ENCODE measurements at places on chromosomes 4 and X.
A peak's percentile ranks its signal among the peaks of the same experiment; 100 is the strongest.

- DNase-seq = no peak
Measured at GRCh38 chr4:76053730-76054129, 17.9 kb upstream of the CXCL11 start.

DNA sequence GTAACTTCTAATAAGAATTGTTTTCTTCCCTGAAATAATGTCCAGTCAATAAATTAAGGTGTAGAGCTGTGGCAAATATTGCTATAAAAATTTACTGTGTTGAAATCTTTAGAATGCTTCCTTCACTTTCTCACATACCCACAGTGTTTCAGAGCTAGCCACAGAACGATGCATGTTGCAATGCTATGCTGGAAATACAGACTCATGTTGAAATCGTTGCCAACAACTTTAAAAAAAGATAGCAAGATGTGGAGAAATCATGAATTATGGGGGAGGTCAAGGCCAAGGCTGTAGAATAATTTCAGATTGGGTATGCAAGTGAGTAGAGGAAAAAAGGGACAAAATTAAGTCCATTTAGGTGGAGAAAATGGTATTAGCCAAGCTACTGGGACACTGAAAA, 204.8 kb downstream of the VEGFC start:
- DNase-seq = no peak

DNA sequence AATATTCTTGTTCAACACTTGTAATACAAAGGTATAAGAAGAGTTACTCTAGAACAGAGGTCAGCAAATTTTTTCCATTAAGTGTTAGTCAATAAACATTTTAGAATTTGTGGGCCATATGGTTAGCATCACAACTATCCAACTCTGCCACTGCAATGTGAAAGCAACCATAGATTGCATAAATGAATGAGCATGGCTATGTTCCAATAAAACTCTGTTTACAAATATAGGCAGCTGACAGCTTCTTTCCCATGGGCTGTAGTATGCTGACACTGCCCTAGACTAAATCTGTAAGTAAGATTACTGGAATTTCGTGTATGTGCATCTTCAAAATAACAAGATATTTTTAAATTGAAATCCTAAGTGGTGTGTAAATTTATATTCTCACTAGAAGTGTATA, 73.7 kb downstream of the GABRA2 start:
- no peak for DNase-seq

GRCh38 chr4:11471618-11472017, 42.9 kb upstream of the HS3ST1 start:
- peak; percentile 7 for DNase-seq

DNA sequence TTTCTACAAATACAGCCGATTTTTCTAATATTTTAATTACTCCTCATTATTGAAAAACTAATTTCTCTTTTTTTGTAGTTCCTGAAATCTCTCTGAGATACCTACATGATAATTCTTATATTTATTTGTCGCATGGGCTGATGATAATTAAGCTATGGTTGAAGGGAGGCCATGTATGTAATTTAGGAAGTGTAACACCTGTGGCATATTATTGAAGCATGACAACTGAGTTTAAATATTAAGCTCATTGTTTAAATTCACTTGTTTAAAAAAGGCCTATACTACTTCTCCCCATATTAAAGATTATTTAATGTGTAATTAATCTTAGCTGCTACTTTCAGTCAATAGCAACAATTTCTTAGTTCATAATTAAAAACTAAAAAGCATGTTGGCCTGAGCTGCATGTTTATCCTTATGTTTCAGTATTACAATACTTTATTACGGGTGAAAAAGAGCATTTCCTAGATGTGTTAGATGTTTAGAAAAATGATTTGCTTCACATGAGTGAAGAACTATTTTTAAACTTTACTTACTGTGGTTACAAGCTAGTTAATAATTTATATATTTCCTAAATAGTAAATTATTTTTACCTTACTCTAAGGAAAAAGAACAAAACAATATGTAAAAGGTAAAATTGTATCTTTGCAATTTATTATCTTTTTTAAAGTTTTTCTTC, 122.4 kb downstream of the RAP1GDS1 start:
- no peak for DNase-seq

DNA sequence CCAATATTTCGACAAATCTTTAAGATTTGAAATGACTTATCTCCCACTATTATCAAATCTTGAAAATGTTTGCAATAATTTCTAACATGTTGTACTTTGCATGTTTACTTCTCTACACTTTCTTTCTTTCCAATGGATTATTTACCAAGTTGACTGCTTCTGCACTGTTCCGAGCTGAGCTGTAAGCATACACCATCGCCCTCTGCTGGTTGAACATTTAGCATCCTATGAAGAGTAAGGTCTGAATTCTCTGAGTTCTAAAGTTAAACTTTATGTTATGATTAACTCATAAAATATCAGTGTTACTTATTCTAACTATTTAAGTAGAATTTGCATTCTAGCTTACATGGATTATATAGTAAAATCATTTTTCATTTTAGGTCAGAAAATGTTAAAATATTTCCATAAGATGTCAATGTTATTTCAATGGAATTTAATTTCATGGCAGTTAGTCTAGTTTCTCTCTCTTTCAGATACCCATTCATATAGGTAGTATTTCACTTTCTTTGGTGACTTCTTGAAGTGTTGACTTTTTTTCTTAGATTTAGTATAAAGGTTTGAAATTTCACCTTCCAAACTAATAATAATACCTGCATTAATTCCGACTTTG, 137.4 kb downstream of the DKK2 start:
- DNase-seq = no peak

DNA sequence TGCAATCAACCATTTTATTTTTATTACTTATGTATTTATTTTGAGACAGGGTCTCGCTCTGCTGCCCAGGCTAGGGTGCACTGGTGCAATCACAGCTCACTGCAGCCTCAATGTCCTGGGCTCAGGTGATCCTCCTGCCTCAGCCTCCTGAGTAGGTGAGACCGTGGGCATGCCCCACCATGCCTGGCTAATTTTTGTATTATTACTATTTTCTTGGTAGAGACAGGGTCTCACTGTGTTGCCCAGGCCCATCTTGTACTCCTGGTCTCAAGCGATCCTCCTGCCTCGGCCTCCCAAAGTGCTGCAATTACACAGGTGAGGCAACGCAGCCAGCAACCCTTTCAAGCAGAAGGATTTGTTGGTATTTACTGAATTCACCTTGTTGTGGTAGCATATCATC, 60.3 kb upstream of the PPP2R3B start:
- DNase-seq = no peak

DNA sequence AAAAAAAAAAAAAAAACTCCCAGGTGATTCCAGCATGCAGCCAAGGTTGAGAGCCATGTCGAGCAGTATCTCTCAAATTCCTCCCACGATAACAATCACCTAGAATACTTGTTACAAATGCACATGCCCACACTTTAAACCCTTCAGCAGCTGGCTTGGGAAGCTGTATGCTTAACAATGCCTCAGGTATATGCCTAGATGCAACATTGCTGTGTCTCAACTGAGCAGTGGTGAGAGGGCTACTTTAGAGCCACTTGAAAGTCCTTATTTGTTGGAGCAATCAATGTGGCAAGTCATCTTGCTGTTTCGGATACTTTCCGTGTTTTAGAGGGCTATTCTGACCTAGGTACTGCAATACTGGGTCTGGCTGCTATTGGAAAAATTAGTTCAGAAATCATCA, 487.4 kb downstream of the INPP4B start:
- no peak for DNase-seq

- peak; percentile 13 for DNase-seq
Measured at GRCh38 chr4:5708449-5709206, at the start of gene EVC2. EVC2 (minus strand) TSS chr4:5708559; CDS start chr4:5708513, 46 bp downstream.

- DNase-seq = peak; percentile 49
Measured at GRCh38 chr4:73258436-73258685, 237 bp downstream of the ANKRD17 start.

Measured in stimulated activated CD8-positive, alpha-beta memory T cell treated with anti-CD3 and anti-CD28 coated beads, Interleukin-7, amount 100 ng/mL, for 1 hour (primary cell).